ENCODE measurements at places on chromosomes 2 and 18.

- no peak for DNase-seq
Observed at GRCh38 chr2:96694279-96694678, 45.6 kb downstream of the LMAN2L start.

DNA sequence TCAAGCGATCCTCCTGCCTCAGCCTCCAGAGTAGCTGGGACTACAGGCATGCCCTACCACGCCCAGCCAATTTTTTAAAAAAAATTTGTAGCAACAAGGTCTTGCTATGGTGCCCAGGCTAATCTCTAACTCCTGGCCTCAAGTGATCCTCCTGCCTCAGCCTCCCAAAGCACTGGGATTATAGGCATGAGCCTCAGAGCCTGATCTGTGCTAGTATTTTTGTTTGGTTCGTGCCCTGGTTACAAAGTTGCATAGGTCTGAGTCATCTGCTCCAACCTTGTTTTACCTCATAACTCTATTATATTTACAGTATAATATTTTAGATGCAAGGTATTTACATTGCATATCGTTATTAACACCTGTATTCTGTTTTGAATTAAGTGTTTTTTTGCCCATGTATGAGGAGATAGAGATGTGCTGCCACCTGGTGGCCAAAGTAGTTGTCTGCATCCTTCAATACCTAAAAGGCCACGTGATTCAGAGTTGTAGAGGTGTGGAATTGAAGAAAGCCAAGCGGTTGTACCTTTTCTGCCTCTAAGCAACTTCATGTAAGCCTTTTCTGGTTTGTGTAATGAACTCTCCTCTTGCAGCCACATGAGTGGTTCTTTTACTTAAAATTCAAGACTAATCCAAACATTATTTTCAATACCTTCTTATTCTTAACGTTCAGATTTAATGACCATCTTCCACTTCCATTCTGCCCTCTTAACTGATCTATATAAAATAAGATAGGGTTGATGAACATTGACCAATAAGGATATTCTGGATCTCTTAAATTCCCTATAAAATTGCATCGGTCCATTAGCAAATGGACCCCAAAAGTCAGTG, 19.9 kb upstream of the CABYR start:
- peak; percentile 77 for DNase-seq

DNA sequence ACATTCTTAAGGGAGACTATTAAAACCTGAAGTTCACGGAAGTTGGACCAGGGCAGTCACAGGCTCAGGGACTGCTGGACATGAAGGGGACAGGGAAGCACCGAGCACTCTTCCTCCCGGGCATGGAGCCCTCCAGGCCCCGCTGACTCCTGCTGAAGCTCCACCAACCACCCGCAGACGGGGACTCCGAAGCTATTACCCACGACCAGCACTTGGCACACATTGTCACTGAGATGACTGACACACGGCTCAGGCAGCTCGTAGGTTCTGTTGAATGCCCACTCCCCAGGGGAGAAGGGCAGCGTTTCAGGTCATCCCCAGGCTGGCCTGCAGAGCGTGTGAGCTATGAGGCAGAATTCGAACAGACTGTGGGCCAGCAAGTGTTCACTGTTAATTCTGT, 234.8 kb downstream of the NDUFA10 start:
- no peak for DNase-seq

DNA sequence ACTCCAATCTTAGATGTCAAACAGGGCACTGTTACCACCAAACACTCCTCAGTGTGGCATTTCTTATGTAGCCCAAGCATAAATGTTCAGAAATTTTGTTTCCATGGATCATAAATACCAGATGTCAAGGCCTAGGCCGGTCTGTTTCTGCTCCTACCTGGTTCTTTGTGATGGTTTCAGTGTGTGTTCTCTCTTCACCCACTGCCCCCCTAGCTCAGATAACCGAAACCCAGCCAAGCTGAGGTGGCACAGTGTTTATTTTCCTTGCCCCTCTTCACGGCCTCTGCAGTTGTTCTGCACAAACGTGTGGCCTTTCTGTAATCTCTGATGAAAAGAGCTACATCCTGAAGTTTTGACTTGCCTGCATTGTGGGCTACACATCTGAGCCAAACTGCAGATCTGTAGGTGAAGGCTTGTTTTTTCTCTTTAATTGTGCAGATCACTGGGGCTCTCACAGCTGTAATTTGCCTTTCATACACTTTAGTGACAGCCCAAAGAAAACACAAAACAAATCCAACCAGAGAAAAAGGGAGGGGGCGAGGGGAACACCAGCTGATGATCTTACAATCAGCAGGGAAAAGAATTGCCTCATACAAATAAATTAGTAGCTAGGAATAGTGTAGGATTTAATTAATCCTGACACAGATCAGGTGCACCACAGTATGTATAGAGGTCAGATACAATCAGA, 99.1 kb downstream of the NRP2 start:
- no peak for DNase-seq

- no peak for DNase-seq
Observed at GRCh38 chr2:28093308-28093707, 202.8 kb downstream of the BABAM2 start.

DNA sequence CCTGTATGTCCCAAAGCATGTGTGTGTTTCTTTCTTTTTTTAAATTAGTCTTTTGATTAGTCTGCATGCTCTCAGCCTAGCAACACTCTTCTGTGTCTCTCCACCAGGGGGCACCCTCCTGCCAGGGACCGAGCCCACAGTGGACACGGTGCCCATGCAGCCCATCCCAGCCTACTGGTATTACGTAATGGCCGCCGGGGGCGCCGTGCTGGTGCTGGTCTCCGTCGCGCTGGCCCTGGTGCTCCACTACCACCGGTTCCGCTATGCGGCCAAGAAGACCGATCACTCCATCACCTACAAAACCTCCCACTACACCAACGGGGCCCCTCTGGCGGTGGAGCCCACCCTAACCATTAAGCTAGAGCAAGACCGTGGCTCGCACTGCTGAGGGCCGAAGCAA, 93.8 kb downstream of the NRP2 start:
- no peak for DNase-seq

- DNase-seq: peak; percentile 9
Observed at GRCh38 chr2:117832332-117832731, 17.8 kb downstream of the DDX18 start.

GRCh38 chr2:158796652-158797051, 1.5 kb downstream of the DAPL1 start:
- DNase-seq: no peak

DNA sequence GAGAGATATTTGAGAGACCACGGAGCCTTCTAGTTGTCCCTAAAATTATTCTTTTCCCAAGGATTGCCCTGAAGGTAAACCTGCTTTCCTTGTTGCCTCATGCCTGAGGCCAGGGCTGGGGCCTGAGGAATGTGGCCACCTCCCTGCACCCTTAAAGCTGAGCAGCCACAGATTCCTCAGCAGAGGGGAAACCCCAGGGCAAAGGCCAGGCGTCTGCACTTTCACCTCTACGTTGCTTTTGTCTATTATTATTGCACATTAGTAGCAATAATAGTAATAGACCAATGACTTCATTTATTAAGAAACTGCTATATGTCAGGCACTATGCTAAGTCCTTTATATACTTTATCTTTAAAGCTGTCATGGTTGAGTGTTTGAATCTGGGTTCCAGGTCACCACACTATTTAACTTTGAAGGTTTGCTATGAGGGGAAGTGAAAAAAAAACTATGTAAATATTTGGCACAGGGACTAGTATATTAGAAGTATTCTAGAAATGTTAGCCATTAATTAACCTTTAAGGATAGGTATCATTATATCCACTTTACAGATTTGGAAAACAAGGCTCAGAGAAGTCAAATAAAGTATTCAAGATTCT, 104.2 kb downstream of the LRRC30 start:
- DNase-seq: no peak

GRCh38 chr2:140639628-140640027, 1491.2 kb downstream of the LRP1B start:
- no peak for DNase-seq

DNA sequence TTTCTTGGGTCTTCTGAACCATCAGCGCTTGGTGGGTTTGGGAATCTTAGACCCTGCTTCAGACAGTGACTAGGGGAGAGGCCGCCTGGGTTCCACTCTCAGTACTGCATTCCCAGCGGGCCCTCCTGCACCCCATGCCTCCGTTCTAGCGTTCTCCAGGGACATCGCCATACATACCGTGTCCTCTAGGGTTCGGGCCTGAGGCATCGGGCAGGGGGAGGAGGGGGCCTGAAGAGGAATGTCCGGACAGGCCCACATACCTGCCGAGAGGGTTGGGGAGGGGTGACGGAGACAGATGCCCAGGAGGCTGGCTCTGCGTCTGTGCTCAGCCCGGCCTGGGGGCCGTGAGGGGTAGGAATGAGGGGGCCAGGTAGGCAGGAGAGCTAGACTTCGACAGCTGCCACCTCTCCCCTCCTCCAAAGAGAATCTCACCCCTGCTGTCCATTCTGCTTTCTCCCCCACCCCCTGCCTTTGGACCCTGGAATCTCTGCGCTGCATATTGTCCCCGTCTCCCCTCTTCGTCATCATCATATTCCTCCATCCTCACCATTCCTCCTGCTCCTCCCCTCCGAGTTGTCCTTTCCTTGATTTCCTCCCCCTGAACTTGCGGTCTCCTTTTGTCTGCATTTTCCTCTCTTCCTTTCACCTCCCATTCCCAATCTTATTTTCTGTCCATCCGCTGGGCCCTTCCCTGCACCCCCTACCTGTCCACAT, 7.8 kb upstream of the WNT10A start:
- DNase-seq: no peak

GRCh38 chr2:47334356-47335136, 68.4 kb upstream of the MSH2 start:
- peak; percentile 17 for DNase-seq

- peak; percentile 58 for DNase-seq
Observed at GRCh38 chr2:219461047-219461514, 26.4 kb downstream of the SPEG start.

DNA sequence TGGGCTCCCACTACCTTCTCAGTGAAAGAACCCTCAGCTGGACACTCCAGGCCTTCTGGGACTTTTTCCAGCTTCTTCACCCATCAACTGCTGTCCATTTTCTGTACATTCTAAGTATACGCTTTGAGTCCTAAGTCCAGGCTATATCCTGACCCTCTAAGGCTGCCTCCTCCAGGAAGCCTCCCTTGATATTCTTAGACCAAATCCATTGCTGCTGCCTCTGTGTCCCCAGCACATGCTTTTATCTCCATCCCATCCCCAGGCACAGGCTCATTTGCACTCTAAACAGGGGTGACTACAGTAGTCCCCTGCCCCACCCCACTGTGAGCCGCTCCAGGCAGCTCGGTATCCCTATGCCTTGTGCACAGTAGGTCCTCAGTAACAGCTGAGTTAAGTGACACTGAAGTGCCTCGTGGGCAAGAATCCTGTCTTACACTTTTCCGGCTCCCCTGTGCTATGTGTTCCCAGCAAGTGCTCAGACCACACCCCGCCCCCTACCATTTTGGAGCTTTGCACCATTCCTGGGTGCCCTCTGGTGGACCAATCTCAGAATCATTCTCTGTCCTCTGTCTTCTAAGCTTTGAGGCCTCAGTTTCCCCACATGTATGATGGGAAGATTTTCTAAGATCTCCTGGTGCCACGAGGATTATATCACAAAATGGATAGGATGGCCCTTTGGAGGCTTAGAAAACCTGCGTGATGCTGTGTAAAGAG, 34.9 kb downstream of the EMX1 start:
- DNase-seq: no peak

DNA sequence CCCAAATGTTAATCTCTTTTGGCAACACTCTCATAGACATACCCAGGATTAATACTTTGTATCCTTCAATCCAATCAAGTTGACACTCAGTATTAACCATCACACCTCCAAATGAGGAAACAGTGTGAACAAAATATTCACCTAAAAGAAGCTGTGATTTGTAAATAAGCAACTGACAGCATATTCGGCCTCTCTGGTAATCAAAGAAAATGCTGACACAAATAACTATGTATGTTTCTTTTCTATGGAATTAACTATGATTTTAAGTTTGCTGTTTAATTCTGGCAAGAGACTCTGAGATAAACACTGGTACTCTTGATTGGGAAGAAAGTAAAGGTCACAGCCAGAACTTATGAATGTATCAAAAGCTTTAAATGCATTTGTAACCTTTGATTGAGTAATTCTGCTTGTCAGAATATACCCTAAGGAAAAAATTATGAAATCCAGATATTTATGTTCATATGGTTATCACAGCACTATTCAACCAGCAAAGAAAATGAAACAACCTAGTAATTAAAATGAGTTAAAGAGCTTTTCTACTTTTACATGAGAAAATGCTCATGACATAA, 3.6 kb upstream of the GYPC start:
- no peak for DNase-seq

DNA sequence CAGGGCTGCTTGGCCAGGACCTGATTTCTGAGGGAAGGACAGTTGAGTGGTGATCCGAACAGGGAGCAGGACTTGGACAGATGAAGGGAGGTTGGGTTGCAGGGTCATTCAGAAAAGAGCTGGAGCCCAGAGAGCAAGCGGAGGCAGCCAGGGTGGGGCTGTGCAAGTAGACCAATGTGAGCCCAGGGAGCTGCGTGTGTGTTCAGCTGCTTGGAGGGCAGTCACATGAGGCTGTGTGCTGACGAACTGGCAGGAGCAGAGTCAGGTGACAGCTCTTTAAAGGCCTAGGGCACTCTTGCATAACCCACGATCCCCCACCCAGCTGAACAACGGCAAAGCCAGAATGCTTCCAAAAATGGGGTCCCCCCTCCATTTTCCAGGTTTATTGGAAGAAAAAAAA, 4.6 kb upstream of the MLPH start:
- peak; percentile 90 for DNase-seq

GRCh38 chr2:189013671-189014448, 39.7 kb downstream of the COL3A1 start:
- DNase-seq: peak; percentile 60

DNA sequence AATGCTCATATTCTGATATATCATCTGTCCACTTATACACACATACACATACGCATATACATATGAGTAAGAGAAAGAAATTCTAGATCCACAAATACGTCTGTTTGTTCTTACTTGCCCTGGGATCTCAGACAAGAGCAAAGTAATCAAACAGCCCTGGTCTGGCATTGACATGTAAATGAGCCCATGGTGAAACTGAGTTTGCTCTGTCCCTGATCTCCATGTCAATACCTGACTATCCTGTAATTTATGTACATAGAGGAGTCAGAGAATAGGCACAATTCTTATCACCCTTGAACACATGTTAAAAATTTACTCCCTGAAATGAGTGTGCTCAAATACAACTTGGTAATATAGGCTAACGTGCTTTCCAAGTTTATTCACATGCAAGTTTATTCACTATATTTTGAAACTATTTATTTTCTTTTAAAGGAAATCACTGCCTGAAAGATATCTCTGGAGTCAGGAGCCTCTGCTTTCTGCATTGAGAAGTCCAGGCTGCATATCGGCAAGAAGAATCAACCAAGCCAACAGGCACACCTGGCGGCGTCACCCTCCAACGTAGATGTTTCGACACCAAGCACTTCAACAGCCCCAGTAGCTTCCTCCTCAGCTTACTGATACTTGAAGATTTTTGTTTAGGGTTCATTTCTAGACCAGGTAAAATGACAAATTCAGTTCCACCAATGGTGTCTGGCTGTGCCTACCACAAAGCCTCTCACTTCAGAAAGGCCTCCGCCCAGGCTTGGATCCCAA, 100.6 kb downstream of the CMPK2 start:
- DNase-seq: no peak

- no peak for DNase-seq
Observed at GRCh38 chr2:84858937-84859336, 21.9 kb downstream of the TRABD2A start.

GRCh38 chr2:96315400-96316071, 9.6 kb upstream of the ITPRIPL1 start:
- DNase-seq: no peak

GRCh38 chr18:59704146-59704545, 6.9 kb upstream of the CCBE1 start:
- no peak for DNase-seq
